CD4-positive, alpha-beta T cell treated with Interleukin-1 beta for 1 hour (primary cell): ENCODE measurements at places on chromosomes 16 and 17.

DNA sequence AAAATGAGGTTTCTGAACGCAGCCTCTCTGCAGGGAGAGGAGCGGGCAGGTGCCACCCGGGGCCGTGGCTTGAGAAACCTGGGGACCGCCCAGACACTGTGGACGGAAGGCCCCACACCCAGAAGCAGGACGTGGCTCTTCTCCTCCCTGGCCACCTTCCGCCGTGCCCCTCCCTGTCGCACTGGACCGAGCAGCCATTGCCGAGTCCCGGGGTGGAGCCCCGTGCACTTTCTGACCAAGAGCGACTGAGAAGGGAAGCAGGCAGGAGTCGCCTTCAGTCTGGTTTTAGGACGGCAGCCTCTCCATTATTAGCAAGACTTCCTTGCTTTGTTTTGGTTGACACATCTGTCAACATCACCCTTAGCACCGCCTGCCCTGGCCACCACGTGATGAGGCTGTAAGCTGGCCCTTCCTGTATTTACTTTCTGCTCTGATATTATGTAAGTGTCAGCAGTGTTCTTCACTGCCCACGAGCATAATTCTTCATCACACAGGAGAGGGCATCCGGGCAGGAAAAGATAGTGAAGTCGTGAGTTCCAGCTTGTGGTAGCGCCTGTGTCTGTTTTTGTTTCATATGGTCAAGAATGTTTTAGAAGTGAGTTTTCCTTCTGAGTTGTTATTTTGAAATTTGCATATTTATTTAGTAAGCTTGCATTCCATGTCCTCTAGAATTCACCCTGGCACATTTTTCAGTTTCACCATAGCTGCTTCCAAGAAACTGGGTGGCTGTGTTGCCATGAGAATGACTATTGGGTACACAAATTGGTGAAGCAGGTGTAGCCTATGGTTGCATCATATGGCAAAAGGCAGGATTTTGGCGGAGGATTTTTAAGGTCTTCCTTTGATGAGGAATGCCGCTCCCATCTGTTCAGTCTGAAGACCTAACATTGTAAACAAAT, 1.0 kb downstream of the HERPUD1 start:
- DNase-seq, result peak; percentile 45

DNA sequence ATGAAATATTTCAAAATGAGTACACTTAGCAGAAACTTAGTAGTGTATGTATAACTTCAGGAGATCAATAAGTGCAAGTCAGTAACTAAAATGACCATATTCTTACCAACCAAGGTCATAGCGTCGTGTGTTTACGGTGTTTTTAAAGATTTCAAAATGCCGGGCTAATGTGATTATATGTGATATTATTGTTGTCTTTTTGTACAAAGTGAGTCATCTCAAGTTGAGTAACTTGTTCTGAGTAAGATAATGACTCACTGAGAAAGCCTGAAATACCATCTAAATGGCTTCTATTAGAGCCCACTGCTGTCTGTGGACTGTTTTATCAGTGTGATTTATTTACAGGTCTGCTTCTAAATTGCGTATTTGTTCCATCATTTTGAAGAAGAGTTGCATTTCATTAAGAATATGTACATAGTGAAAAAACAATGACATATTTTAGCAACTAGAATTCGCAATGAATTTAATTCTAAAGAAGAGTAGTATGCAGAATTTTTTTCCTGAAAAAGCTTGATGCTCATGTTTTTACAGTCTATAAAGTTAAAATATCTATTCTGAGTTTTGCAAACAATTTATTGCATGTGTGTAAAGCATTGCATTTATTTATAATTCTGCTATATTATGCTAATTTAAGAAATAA, 12.7 kb downstream of the KRT12 start:
- DNase-seq, result no peak

DNA sequence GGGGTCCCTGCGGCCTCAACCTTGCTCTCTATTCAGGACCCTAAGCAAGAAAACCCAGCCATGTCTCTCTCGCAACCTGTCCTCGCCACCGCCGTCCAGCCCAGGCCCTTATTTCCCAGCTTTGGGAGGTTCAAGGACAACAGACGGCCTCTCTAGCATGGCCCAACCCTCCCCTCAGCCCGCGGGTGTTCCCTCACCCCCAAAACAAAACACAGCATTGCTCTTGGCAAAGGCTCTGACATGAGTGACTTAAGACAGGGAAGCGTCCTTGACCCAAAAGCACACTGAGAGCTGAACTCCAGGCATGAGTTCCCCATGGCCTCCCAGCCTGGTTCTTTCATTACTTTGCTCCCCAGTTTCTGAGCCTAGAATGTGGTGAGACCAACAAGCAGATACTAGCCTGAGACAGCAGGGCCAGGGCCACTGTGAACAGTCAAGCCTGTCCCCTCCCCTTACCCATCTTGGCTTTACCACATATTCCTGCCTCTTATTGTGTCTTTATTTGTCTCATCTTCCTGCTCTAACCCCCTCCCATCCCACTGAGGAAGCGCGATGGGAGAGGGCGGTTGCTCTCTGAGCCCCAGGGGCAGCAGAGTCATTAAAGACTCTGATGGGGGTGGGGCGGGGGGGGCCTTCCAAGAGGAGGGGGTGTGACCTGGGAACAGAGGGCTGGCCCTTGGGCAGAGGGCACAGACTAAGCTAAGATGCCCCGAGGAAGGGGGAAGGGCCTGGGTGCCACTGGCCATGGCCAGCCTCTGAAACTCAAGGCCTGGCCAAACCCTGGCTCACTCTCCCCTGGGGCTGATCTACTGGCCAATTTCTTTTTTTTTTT, 11.8 kb downstream of the SREBF1 start:
- DNase-seq, result no peak

GRCh38 chr17:80750263-80750662, 205.6 kb downstream of the RPTOR start:
- DNase-seq, result no peak

DNA sequence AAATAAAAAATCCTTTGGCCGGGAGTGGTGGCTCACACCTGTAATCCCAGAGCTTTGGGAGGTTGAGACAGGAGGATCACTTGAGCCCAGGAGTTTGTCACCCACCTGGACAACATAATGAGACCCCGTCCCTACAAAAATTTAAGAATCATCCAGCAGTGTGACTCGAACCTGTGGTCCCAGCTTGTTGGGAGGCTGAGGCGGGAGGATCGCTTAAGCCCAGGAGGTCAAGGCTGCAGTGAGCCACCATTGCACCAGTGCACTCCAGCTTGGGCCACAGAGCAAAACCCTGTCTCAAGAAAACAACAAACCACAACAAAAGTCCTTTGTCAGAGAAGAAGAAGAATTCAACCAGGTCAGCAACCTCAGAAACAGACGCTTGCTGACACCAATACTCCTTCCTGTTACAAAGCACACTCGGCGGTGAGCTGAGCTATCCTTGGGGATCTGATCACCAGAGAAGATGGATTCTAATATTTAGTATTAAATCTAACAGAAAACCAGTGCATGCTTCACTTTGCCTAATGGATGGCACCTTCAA, 12.9 kb upstream of the PVALEF start:
- DNase-seq, result no peak

GRCh38 chr16:85490407-85491057, 122.6 kb upstream of the GSE1 start:
- no peak for DNase-seq

GRCh38 chr17:45951403-45951802, 47.6 kb upstream of the STH start:
- no peak for DNase-seq

- no peak for DNase-seq
These were observed 281.5 kb downstream of the SNX29 start for GRCh38 chr16:12257926-12258561.

DNA sequence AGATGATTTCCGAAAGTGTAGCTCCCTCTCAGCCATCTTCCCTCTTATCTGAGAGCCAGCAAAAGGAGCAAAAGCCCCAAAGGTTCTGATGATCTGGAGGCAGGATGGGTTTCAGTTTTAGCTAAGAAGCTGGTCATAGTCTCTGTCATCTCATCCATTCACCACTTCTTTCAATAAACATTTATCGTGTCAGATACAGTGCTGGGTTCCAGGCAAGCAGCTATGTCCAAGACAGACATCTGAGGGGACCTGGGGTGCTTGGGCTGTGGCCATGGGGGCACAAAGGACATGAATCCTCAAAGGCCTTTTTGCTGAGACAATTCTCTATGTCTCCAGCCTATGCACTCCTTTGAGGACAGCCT, 1.0 kb upstream of the ETV4 start:
- DNase-seq, result no peak

DNA sequence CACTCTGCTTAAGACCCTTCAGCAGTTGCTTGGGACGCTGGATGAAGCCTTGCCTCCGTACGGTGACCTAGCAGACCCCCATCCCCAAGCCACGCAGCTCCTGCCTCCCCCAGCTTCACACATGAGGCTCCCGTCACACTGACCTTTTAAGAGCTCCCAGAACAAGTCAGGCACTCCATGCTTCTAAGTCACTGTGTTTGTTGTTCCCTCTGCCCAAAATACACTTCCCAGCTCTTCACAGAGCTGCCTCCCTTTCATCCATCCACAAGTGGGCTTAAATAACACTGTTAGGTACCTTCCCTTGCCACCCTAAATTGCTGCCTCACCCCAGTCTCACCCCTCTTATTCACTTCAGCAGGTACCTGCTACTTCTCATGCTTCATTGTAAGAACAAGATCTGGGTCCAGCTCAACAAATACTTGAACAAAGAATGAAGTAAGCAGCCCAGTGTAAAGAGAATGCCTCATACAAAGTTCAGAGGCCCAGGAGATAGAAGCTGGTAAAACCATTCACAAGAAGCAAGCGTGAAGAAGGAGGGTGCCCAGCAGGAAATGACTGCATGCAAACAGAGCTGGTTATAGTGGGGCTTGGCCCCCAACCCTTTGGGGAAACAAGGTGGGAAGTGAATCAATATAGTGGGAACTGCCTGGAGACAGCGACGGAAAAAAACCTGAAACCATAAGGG, 5.8 kb downstream of the ZC3H7A start:
- DNase-seq, result no peak

GRCh38 chr16:81567987-81568748, 123.6 kb downstream of the CMIP start:
- no peak for DNase-seq

- no peak for DNase-seq
These were observed 139.3 kb downstream of the ANKFN1 start for GRCh38 chr17:56292578-56292977.

DNA sequence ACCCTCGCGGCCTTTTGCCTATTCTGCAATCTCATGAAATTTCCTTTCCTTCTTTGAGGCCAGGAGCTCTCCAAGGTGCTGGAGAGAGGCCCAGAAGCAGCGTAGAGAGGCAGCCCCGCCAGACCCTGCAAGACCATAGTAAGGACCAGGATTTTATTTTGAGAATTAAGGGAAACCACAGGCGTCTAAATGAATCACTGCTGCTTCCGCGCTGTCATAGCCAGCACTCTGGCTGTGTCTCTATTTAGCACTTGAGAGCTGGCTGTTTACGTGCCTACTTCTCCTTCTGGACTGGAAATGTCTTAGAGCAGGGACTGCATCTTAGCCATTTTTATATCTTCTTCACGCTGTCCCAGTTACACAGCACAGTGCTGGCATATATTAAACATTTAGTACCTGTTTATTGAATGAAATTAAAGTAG, 37.6 kb upstream of the PIRT start:
- no peak for DNase-seq

GRCh38 chr17:72104863-72105234, 16.0 kb upstream of the SOX9 start:
- no peak for DNase-seq

- DNase-seq, result peak; percentile 45
These were observed 19.0 kb downstream of the CBFA2T3 start for GRCh38 chr16:88957887-88958577.

DNA sequence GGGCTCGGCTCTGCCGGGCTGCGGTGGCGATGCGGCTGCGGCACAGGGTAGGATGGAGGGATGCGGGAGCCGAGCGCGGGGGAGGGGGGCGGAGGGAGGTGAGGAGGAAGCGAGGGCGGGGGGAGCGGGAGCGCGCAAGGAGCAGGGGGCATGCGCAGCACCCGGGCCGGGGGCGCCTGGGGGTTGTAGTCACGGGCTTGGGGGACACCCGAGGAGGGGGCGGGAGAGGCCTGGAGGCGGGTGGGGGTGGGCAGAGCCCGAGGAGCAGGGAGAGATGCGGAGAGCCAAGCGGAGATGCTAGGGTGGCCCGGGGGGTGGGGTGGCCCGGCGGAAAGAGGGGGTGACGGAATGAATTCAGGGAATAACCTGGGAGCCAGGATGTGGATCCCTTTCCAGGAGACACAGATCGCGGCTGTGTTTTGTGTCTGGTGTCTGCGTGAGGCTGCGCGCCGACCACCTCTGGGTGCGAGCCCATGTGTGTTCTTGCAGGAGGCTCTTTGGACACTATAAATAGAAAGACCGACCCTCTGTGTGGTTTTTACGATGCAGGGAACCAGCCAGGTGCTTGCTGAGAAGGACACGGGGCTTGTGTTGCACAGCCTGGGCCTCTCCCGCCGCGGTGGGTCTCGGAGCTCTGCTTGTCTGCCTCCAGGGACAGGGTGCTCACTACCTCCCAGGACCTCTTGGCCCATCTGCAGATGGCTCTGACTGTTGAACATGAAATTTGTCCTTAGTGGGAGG, at the start of gene STX1B:
STX1B (minus strand) TSS at position 54 of the 741 bp plus-strand sequence. CDS start 242 bp downstream, outside the sequence.
- peak; percentile 49 for DNase-seq

DNA sequence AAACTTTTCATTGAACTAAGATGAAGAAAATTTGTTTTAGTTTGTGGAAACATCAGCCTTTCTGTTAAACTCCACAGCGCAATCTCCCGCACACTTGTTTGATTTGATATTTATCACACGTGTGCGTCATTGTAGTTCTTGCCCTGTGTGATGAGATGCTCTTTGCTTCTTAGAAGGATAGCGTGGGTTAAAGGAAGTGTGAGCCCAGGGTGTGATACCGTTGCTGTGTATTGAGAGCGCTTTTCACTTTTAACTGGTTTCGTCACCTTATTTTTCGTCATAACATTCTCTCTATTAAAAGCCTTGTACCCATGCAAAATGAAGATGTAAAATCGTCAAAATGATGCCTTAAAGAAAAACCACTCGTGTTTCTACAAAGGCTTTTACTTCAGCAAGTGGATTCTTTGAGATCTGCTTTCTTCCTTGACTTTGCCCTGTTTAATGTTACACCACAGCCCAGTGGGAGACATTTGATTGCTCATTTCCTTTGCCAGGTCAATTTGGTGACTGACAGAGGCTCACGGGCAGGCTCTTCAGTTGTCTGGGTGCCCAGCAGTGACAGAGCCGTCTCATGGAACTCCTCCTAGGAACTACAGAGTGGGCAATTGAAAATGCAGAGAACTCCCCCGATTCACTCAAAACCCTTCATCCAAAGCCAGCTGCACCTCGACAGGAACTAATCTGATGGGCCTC, 61.1 kb downstream of the RPA1 start:
- DNase-seq, result peak; percentile 30

GRCh38 chr17:82767041-82767754, 15.3 kb downstream of the TBCD start:
- peak; percentile 24 for DNase-seq

- peak; percentile 85 for DNase-seq
These were observed at the start of gene CYB561 for GRCh38 chr17:63445954-63446752. Gene CYB561, minus strand, starts transcription at chr17:63446306. Its CDS starts 8,759 bp downstream, at chr17:63437547.

DNA sequence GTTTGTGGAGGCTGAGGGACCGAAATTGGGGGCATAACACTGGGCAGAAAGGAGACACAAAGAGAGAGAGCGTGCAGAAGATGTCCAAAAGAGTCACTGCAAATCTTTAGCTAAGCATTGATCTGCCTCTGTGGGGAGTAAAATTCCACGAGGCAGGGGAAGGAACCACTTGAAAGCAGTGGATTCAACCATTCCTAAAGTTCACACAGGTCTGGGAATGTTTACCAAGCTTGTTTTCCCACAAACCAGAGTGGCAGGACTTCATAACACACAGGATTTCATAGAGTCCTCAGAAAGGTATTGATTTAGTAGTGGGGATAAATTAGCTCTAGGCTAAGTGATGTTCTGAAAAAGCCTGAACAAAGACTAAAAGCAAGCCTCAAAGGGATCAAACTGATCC, 66.1 kb upstream of the RPL38 start:
- DNase-seq, result no peak
